ENCODE measurements at places on chromosomes 16 and 17. TPM values are rescaled to one million over a fixed set of nuclear protein-coding genes. Genes with fewer than 3 reads are reported as not detected.
A peak's percentile ranks its signal among the peaks of the same experiment; 100 is the strongest.

Gene QPRT
- 29.2 TPM for total RNA-seq

Gene MTSS2
- total RNA-seq = 88.4 TPM

Gene ABCA3
- total RNA-seq = 7.4 TPM

Gene C1QL1
- 11.3 TPM for total RNA-seq

Gene PTRH2
- 10.2 TPM for total RNA-seq

Gene IL17C
- total RNA-seq = not detected

Gene MFSD6L
- 0.11 TPM for total RNA-seq

Gene TBC1D3D
- 0.24 TPM for total RNA-seq

Gene KRT32
- total RNA-seq = not detected

Gene TMEM132E
- not detected for total RNA-seq

Gene KRT222
- 0.41 TPM for total RNA-seq

Gene TBC1D3
- not detected for total RNA-seq

Gene NTN1
- 24.5 TPM for total RNA-seq

Gene ZPBP2
- not detected for total RNA-seq

- peak; percentile 81 for DNase-seq
Measured at GRCh38 chr17:79082311-79083190, 7.9 kb downstream of the ENGASE start.

DNA sequence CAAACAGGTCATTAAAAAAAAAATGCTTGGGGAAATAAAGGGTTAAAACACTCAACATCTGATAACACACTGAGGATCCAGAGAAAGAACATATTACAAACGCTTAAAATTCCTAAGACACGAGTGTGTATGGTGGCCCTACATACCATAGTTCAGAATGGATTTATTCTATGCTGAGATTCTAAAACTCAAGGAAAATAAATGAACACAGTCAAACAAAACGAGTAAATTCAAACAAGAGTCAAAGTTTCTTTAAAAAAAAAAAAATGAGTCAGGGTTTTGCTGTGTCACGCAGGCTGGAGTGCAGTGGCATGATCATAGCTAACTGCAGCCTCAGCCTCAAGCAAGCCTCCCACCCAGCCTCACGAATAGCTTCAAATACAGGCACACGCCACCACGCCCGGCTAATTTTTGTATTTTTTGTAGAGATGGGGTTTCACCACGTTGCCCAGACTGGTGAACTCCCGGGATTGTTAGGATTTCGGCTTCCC, 17.4 kb downstream of the CRK start:
- DNase-seq = no peak

GRCh38 chr16:46947900-46948547, 25.4 kb downstream of the DNAJA2 start:
- DNase-seq = no peak

- DNase-seq = no peak
Measured at GRCh38 chr16:51440131-51440889, 289.2 kb upstream of the SALL1 start.

GRCh38 chr16:2213817-2214718, 572 bp downstream of the PGP start:
- DNase-seq = no peak

DNA sequence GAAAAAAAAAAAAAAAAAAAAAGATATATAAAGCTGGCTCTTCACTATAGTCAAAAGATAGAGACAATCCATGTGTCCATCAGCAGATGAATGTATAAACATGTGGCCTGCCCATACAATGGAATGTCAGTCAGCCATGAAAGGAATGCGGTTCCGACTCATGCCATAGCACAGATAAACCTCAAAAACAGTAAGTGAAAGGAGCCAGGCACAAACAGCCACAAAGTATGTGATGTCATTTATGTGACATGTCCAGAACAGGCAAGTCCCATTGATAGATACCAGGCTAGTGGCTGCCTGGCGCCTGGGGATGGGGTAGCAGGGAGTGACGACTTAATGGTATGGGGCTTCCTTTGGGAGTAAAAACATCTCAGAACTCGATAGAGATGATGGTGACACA, 155.7 kb downstream of the CMIP start:
- no peak for DNase-seq

DNA sequence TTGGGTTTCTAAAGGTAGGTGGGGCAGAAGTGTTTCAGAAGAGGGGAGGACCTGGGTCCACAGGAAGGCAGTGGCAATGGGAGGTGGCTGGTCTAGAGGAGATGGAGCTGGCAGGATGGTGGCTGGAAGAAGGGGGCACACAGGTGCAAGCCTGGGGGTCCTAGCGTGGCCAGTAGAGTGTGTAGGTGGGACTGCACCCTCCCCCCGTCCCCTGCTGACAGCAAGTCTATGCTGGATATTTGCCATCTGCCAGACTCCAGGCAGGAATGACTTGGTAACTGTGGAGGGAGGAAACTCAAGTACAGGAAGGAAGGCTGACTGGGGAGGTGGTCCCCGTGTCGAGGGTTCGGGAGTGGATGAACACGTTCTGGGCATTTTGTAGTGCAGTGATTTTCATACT, 8.6 kb downstream of the MED9 start:
- DNase-seq = peak; percentile 18

GRCh38 chr16:85607321-85607765, 5.8 kb upstream of the GSE1 start:
- no peak for DNase-seq

- no peak for DNase-seq
Measured at GRCh38 chr17:59652119-59652518, 32.4 kb downstream of the CLTC start.

DNA sequence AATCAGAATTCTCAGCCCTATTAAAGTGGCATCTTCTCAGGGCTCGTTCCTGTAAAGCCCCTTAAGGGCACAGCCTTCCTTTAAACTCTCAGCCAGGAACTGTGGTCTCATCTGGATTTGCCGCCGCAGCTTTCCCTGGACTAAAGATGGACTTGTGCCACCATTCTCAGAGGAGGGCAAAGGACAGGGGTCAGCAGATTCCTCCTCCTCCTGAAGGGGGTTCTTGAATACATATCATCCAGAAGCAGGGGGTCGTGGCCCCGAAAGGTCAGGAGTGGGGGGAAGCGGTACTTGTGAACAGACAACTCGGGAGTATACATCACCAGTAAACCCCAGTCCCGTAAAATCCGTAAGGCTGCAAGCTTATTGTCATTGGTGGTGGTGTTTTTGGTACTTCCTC, 174.8 kb downstream of the RPTOR start:
- no peak for DNase-seq

- peak; percentile 95 for DNase-seq
Measured at GRCh38 chr17:21280081-21280518, 4.4 kb upstream of the MAP2K3 start.

DNA sequence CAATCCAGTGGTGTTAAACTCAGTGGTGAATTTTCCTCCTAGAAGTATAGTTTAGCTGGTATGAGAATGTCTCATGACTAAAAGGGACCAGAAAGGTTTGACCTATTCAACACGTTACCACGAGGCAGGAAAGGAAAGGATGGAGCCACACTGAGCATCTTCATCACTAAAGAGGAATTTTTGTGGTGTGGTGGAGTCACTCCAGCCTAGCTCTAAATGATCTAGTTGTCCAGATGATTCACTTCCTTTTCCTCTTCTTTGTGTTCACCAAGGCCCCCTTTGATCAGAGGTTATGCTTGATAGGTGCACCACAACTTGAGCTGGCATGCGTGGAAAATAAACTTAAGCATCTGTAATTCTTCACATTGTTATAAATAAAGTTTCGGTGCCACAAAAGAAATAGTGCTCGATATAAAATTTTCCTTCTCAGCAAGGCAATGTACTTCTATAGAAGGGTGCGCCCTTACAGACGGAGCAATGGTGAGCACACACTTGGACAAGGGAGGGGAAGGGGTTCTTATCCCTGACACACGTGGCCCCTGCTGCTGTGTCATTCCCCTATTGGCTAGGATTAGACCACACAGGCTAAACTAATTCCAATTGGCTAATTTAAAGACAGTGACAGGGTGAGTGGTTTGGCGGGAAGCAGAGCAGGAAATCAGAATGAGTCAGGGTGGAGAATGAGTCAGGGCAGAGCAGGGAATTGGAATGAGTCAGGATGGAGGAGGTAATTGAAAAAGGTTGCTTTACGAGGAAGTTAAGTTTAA, 254.6 kb downstream of the HS3ST3A1 start:
- DNase-seq = no peak

GRCh38 chr16:68257251-68257905, 6.9 kb upstream of the SLC7A6 start:
- no peak for DNase-seq

DNA sequence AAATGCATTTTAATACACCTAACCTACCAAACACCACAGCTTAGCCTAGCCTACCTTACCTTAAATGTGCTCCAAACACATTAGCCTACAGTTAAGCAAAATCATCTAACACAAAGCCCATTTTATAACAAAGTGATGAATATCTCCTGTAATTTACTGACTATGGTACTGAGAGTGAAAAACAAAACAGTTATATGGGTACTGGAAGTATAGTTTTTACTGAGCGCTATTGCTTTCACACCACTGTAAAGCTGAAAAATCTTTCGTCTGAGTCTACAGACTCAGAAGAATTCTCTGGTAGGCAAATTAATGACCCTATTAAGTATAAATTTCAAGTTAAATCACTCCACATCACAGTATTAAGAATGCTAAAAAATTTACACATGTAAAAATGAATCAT, 3.5 kb downstream of the GRB2 start:
- no peak for DNase-seq

DNA sequence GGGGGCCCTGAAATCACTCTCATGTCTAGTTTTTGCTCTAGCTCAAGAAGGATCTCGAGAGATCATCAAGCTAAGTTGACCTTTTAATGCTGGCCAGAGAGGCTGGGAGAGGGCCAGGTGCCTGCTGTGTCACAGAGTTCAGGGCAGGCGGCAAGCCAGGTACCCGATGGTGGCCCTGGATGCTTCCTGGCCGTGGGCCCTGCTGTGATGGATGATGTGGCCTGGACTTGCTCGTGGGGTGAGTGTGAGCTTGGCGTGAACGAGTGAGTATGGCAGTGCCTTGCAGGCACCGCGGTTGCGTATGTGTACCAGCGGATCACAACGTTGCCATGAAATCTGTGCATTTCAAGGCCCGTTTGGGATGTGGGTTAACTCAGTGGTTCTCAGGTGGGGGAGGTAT, 7.4 kb downstream of the IRF8 start:
- no peak for DNase-seq

DNA sequence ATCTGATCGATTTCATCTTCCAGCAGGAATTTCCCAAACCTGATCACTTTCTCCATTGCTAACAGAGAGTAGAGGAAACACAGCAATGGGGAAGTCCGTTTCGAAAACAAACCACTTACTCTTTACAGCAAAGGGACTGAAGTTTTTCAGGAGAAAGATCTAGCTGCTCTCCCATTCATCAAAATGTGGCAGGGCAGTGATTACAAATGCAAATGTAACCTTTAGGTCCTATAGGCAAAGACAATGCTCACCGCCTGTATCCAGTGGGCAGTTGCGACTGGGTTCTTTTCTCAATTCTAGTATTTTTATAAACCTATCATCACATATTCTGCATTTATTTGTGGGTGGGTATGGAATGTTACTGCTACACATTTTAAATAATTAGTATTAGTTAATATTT, 218.0 kb upstream of the ZFHX3 start:
- DNase-seq = no peak

- DNase-seq = no peak
Measured at GRCh38 chr16:12965274-12965804, 63.9 kb downstream of the SHISA9 start.

DNA sequence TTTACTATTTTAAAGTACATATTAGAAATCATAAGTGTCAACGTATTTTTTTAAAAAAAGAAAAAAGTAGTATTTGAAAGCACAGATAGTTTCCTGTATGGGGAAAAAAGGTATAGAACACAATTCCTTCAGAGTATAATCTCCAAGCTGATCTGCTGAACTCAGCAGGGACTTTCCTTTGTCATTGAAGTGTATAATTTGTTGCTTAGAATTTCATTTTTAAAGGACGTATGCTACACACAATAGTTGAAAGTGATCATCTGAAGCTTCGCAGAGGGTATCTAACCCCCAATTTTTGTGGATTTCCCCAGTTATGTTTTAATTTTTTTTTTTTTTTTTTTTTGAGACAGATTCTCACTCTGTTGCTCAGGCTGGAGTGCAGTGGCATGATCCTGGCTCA, 20.2 kb upstream of the MAPT start:
- DNase-seq = no peak

- no peak for DNase-seq
Measured at GRCh38 chr16:12095275-12096156, 119.0 kb downstream of the SNX29 start.

GRCh38 chr16:77744141-77744540, 21.8 kb downstream of the NUDT7 start:
- no peak for DNase-seq

DNA sequence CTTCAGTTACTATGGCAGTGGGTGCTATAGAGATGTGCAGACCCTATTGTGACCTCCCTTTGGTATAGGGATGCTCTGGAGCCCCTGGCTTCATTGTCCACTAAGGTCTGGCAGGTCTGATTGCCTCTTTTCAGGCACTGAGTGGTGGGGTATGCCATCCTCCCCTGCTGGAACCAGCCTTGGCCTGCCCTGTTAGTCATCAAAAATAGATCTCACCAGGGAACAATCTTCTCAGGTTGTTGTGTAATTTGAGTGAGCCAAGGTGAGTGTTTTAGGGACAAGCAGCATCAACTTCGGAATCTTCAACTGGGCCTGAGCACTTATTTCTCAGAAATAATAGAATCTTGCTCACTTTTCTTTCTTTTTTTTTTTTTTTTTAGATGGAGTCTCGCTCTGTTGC, 19.6 kb downstream of the HMOX2 start:
- DNase-seq = no peak

GRCh38 chr16:51818342-51818944, 667.4 kb upstream of the SALL1 start:
- no peak for DNase-seq

DNA sequence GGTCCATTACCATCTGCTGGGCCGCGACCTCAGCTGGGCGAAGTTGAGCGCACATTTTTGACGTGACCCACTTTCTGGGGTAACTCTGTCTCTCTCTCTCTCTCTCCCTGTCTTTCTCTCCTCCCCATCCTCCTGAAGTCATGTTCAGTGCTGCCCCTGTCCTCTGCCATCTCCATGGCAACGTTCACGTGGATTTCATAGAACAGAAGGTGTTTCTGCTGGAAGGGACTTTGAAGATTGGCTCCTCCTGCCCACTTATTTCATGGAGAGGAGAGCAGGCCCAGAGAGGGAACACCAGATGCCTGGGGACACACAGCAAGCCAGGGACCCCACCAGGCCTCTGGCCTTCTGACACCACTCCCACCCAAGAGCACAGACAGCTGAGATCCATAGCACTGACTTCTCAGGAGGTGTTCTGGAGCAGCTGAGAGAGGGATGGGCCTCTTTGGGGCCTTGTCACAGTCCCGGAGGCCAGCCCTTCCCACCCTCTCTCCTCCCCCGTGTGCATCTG, 4.2 kb upstream of the CCNF start:
- DNase-seq = no peak

- no peak for DNase-seq
Measured at GRCh38 chr17:4215882-4216570, 47.8 kb downstream of the ANKFY1 start.

DNA sequence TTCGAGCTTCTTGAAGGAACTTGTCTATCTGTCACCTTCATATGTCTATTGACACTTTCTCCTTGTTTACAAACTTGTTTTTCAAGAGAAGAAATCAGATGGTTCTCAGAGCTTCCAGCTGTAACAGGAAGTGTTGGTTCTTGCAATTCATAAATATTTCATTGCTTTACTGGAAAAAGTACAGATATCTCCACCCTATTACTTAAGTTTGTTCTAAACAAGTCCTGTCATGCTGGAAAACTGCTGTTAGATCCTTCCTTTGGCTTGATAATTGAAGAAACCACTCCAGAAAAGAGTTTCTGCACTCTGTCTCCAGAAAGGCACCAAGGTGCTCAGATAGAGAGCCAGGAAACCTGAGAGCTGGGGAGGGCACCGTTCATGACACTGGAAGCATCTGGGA, 181.6 kb downstream of the DNAH9 start:
- DNase-seq = no peak

- no peak for DNase-seq
Measured at GRCh38 chr17:77692571-77693161, 265.8 kb upstream of the TNRC6C start.

Data from Right ventricle myocardium inferior (tissue), 1 donor.